ENCODE measurements at places on chromosomes 2 and 18.

DNA sequence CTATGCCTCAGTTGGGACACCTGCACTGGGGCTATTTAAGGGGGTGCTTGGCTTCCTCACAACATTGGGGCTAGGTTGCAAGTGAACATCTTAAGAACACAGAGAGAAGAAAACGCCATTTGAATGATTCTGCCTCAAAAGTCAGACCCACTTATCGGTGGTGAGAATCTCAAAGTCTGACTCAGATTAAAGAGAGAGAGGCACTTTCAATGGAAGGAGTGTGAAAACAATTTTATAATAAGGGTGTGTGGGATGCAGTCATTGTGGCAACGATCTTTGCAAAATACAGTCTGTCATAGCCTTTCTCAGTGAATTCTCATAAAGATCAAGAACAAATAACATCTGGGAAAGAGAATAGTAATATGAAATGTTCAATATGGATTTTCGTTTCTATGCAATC lies 41.8 kb downstream of the CCDC102B start:
- DNase-seq, result no peak

- no peak for DNase-seq
Observed at GRCh38 chr18:67805261-67805660, 288.7 kb upstream of the DSEL start.

DNA sequence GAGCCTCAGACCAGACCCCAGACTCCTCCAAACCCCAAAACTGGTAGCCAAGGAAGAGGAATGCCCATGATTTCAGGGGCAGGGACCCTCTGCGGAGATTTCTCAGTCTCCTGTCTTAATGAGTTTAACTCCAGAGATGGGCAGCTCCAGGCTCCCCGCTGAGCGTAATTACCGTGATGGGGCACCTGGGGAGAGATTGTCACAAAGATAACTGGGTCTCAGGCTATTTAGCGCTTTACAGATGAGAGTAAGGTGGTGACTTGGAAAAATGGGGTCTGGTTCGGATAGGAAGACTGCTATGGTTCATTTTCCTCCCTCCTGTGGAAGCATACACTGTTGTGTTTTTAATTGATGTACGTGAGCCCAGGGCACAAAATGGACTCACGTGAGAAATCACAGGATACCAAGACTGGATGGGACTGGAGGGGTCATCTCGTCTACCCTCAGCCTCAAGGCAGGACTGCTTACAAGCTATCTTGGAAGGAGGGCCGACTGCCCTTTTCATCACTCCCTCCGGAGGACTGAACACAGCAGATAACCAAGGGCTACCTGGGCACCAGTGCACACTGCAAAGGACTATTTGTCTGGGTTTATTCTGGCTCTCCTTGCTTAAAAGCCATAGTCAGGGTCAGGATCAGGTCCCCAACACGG lies 427.8 kb downstream of the ZNF521 start:
- no peak for DNase-seq

DNA sequence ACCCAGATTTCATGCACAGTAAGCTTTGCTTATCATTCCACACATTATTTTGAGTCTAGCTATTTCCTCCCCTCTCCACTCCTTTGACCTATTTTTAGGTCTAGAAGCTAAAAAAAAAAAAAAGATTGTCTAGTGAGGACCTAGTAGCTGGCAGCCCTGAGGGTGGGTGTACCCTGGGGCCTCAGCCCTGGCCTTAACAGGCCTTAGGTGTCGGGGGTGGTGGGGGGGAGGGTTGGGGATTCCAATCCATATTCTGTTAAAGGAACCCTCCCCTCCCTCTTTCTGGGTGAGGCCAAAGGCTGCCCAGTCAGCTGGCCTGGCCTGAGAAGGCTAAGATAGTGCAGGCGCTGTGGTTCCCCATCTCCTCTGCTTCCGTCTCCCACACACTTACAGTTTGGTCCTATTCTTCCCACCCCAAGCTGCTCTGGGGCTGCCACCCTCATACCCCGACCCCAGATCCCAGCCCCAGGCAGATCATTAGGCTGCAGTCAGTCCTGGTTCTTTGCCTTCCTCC lies 65.5 kb upstream of the HK2 start:
- DNase-seq, result peak; percentile 37

GRCh38 chr2:109396202-109397180 lies 217.3 kb downstream of the SEPTIN10 start:
- no peak for DNase-seq

DNA sequence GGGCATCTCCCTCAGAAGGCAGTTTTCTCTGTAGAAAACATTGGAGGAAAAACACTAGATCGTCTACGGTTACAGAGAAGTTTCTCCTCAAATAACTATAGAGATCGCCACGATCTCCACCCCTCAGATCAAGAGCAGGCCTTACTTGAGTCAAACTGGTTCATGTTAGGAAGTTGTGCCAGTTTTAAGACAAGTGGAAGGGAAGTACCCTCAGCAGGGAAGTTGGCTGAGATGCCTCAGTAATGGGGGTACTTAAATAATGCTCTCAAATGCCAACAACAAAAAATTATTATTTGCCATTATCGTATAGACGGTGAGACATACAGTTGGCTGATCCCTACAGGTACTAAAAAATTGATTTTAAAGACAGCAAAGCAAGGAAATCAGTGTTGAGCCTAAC lies 8.2 kb upstream of the SMAD7 start:
- DNase-seq, result no peak

GRCh38 chr18:55024564-55024963 lies 65.3 kb upstream of the CCDC68 start:
- DNase-seq, result no peak

DNA sequence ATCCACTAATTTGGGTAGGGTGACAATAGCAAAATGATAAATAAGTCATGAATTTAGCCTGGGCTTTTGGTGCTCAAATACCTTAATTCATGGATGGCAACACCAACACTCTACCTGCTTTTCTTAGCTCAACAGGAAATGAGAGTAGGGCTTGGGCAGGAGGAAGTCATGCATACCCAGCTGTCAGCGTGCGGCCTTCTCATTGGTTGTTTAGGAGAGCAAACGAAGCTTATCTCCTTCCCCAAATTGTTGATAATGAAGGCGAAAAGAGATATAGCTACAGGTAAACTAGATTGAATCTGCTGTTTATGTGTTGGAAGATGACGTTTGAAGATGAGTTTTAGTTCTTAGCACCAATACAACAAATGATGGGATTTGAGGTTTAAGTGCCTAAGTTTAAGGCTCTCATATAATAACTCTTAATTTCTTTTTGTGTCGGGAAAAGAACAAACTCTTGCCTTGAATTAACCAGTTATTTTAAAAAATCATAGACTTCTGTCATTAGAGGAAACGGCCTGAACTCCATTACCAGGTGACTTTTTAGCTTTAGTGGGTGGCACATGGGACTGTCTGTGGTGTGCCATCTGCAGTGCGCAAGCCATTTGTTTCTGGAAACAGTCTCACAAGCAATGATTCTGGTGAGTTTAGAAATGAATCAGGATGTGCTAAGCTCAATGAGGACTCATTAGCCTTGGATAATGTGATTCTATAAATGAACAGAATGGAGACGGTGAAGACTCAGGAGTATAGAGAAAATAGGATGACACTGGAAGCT lies 19.8 kb downstream of the MAP4K4 start:
- DNase-seq, result no peak

DNA sequence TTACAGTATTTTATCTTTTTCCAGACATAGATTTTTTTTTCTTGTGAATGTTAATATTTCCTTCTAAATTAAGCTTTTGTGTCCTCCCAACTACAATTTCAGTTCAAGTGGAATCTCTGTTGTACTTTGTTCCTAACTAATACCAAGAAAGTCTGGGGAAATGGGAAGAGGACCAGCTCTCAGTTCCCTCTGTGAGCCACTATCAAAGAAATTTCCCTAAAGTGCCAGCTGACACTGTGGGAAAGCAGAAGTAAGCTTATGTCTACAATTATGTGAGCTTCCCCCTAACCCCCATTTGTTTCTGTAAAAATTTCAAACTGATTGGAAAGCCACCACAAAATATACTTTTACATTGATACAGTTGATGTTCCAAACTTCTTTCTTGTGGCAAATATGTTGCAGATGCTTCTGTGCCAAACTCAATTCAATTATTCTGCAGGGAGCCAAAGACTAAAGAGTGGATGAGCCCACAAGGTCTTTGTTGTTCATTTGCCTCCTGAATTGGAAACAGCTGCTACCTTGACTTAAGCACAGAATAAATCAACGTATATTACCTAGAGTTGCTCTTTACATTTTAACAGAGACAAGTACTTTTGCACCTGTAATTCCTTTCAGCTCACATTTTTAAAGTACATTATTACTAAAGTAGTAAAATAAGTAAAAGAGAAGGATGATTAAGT lies 306.6 kb downstream of the PTH2R start:
- DNase-seq, result no peak

Data from BJ (cell line).